NCI-H1930 (cell line): ENCODE measurements at places on chromosomes 12 and 14.

DNA sequence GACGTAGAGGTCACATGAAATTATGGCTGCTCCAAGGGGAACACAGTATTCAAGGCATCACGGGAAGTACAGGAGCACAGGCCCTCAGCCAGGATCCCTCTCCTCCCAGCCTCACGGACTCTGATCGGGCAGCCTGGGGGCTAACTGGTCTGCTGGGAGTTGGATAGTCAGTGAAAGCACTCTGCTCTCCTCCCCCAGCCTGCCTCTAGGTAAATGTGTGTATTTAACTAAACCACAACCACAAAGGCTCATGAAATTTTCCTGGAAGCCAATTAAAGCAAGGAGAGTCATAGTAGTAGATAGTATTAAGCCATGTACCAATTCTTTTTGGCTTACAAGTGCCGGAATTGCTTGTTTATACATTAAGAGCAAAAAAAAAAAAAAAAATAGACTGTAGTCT is 254.3 kb downstream of the MSRB3 start:
- no peak for DNase-seq

- no peak for DNase-seq
Measured at GRCh38 chr12:52921488-52922165, 16.8 kb upstream of the KRT8 start.

- DNase-seq = peak; percentile 4
Measured at GRCh38 chr12:130335517-130336392, 1.9 kb upstream of the PIWIL1 start.

DNA sequence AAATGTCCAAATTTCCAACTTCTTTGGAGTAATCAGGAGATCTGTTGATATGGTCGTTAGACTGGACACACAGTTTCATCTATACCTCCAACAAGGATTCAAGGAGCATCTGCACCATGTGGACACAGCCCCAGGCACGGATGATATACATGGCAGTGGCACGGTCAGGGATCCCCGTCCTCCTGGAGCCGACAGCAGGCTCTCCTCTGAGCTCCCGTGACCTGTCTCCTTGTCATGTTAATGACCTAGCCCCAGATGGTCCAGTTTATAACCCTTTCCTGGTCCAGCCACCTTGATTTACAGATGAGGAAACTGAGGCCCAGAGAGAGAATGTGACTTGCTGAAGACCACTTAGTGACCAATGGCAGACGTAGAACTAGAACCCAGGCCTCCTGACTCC is 16.5 kb upstream of the SERPINA4 start:
- DNase-seq = no peak

DNA sequence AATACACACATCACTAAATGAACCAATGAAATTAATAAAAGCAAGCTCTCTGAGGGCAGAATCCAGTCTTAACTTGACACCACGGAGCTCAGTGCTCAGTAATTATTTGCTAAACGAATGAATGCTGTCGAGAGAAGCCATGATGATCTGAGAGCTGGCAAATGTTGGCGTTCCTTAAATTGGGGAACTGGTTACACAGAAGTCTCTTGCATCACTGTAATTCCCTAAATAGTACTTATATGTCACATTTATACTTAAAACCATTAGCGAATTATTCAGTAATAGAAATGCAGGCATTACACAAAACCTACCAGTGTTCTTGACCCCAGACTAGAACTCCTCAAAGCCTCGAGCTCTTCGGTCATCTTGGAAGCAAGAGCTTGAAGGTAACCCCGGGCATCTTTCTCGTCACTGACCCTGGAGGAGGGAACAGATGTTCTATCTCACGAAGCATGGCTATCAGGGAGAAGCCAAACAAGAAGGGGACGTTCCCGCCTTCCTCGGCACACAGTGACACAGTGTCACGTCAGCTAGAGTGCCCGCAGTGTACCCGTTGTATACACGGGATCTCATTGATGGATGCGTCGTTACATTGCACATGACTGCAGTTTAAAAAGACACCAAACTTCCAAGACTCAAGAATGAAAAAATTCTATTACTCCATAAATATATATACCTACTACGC is 43.6 kb downstream of the AMN start:
- DNase-seq = no peak

DNA sequence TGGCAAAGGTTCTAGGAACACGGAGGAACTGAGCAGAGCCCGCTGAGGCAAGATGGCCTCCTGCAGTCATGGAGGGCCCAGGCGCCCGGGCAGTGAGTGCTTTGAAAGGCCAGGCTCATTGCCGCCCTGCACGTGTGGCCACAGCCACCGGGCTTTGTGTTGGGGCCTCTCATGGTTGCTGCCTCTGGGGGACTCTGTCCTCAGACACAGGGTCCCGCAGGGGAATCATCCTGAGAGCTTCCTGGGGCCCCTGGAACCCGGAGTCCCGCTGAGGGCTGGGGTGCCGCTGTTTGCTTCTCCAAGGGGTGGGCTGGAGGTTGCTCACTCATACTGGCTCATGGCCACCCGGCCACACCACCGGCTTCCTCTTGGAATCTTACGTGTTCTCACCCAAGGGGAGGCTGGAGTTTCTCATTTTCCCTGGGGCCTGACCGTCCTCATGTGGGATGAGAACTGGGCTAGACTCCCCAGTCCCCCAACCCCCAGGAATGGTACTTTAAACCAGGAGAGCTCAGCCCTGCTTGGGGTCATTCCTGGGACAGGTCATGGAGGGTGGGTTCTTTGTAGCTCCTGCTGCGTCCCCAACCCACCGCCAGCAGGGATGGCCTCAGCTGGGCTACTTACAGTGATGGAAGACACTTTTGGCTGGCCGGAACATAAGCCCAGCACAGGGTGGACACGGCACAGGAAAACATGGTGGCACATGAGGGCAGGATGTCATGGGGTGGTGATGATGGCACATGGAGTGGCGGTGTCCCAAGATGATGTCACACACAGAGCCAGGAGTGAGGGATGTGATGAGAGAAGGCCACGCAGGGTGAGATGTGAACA is 21.1 kb upstream of the LRTM2 start:
- DNase-seq = no peak
